ENCODE measurements at places on chromosomes 3 and 15.

DNA sequence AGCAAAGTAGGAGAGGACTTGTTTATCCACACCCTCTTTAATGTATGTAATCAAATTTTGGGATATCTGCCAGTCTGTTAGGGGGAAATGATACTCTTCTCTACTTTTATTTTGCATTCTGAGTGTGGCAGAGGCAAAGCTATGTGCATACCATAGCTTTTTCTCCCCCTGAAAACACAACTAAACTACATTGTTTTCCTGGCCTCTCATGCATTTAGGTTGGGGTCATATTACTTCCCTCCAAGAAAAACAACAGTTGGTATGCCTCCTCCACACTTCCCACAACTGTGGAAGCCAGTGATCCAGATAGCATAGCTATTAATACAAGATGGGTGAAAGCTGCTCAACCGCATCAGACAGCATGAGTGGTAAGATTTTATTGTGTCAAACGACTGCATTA, 6.9 kb downstream of the RPL15 start:
- DNase-seq: no peak

- DNase-seq: no peak
Measured at GRCh38 chr15:95291898-95292472, 1038.5 kb upstream of the NR2F2 start.

GRCh38 chr3:188442430-188442829, 288.5 kb downstream of the LPP start:
- DNase-seq: no peak

GRCh38 chr3:100106531-100107141, 7.7 kb downstream of the FILIP1L start:
- DNase-seq: no peak

GRCh38 chr15:63460210-63461155, 43.9 kb upstream of the USP3 start:
- no peak for DNase-seq

DNA sequence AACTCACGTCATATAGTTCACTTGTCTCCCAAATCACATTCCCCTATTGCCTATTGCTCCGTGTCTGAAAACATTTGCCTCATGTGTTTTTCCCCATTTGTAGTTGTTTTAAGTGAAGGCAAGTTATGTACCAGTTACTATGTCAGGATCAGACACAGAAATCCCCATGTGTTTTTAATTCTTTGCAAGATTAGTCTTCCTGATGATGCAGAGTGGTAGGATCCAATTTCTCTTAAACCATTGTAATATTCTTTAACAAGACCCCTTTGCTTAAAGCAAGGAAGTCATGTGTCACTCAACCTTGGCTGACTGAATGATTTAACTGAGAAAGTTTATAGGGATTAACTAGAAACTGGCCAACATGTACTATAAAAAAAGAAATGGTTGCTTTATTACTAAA, 164.4 kb downstream of the OPA1 start:
- no peak for DNase-seq

DNA sequence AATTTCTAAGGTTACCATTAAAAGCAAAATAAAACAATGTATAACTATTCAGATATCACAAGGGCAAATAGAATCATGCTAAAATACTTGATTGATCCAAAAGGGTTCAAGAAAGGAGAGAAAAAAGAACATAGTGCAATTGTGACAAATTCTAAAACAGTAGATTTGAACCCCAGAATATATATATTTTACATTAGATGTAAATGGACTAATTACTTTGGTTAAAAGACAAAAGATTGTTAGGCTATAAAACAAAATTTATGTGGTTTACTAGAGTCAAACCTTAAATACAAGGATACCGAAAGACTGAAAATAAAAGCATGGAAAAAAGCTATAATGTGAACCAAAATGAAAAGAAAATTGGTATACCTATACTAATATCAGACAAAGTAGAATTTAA, 129.3 kb downstream of the ADAMTSL3 start:
- no peak for DNase-seq

DNA sequence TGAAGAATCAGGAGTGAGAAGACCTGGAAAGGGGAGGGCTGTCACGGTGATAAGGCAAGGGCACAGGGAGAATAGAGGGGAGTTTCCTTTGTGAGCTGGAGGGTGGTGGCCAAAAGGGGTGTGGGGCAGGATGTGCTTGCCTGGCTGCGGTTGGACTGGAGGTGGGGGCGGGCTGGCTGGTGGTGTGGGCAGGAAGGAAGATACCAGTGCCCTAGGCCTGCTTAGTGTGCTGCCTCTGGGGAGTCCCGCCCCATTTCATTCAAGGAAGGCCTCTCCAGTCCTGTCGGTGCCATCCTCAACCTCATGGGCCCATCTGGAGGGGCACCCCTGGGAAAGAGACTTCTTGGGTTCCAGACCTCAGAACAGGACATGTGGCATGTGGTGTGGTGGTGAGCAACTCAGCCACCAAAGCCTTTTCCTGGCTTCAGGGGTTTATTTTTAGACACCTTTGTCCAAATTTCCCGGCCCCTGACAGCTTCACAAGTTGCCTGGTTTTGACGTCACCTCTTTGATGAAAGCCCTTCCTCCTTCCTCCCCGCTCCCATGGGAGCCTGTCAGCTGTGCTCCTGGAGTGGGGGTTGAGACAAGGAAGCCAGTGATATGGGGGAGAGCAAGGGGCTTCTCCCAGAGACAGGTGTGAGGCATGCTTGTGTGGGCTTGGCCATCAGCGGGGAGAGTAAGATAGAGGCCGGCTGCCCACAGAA, 15.6 kb downstream of the TEX264 start:
- peak; percentile 68 for DNase-seq

DNA sequence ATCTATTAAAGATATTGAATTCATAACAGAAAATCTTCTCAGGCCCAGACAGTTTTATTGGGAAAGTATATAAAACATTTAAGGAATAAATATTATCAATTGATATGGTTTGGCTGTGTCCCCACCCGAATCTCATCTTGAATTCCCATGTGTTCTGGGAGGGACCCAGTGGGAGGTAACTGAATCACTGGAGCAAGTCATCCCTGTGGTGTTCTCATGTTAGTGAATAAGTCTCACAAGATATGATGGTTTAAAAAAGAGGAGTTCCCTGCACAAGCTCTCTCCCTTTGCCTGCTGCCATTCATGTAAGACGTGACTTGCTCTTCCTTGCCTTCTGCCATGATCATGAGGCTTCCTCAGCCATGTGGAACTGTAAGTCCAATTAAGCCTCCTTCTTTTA, 160.5 kb downstream of the ANO10 start:
- DNase-seq: no peak

- DNase-seq: no peak
Measured at GRCh38 chr3:65685621-65686235, 353.0 kb downstream of the MAGI1 start.

- DNase-seq: no peak
Measured at GRCh38 chr3:160607826-160608225, 42.5 kb upstream of the KPNA4 start.

- no peak for DNase-seq
Measured at GRCh38 chr3:157104521-157104920, 55.4 kb downstream of the CCNL1 start.

DNA sequence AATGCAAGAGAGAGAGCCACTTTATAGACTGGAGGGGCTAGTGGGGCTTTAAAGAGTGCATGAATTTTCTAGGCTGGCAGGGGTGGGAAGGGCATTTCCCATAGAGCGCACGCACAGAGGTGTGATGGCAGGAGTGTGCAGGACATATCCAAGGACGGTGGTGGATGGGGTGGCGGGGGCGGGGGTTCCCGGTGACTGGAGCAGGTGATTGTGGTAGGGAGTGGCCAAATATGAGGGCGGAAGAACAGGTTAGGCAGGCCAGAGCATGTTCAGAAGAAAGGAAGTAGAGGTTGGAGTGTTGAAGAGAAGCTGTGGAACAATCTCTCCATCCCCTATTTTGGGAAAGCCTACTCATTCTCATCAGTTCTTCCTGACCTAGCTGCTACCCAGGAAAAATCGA, 18.1 kb downstream of the FAM81A start:
- no peak for DNase-seq

GRCh38 chr3:188348435-188349244, 194.7 kb downstream of the LPP start:
- no peak for DNase-seq

GRCh38 chr3:192091831-192092230, 630.9 kb downstream of the PYDC2 start:
- no peak for DNase-seq

DNA sequence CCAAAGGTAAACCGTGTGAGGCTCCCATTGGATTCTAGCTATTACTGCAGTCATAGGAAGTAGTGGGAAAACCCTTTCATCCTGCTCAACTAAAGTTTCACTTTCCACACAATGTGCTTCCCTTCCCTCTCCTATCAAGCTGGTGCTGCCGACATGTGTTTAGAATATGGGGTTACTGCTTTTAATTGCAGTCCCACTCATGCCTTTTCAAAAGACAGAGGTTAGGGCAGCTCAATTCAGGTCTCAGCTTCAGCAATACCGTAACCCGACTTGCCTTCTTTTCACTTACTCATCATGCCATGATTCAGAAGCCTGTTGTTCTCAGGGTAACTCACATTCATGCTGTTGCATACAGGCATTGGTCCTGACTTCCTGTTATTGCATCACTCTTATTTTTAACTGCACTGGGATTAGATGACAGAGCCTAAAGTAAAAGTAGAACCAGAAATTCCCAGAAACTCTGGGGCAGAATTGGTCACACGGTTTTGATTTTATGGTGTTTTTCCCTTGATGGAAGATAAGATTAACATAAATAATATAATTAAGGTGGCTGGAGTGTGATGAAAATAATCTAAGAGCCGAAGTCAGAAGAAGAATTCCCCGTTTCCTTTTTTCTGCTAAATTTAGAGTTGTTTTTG, 45.7 kb downstream of the C2CD4B start:
- peak; percentile 20 for DNase-seq

DNA sequence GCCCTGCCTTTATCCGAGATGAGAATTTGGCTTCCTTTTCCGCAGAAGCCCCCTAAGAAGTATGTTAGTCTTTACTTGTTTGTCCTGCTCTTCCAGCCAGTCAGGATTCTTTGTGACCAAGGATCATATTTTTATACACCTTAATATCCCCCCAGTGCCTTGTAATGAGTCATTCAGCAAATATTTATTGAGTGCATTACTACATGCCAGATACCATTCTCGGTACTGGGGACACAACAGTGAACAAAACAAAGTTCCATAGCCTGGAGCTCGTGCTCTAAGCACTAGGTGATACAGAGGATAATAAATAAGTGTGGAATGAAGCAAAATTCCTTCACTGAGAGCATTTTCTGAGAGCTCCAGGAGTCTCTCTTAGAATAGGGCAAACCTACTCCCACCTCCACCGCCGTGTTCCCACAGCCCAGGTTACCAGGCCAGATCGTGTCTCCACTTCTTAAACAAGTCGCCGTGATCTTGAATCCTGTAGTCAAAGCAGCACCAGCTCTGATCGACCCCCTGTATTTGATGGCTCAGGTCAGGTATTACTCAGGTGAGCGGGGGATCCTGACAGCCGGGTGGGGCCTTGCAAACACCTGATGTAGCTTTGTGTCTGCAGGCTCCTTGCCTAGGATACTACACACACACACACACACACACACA, 18.5 kb downstream of the TTC21A start:
- no peak for DNase-seq

- peak; percentile 51 for DNase-seq
Measured at GRCh38 chr3:192892981-192893700, 24.5 kb downstream of the MB21D2 start.

GRCh38 chr3:186374376-186374775, 12.3 kb upstream of the DGKG start:
- DNase-seq: no peak

DNA sequence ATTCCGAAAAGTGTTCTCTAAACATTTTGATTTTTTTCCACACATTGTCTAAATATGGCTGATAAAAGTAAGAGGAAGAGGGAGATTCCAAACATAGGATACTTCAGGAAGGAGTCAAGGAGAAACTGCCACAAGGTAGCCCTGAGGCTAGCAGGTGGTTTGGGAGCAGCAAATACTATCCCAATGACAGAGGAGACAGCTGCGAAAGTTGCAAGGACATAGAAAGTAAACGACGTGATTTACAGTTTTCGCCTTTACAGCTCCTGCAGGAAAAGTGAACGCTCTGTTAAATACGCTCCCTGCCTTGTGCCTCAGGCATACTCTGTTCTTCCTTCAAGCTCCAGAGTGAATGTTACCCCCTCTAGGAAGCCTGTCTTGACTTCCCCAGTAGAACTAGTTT, 3.7 kb upstream of the FETUB start:
- DNase-seq: no peak

DNA sequence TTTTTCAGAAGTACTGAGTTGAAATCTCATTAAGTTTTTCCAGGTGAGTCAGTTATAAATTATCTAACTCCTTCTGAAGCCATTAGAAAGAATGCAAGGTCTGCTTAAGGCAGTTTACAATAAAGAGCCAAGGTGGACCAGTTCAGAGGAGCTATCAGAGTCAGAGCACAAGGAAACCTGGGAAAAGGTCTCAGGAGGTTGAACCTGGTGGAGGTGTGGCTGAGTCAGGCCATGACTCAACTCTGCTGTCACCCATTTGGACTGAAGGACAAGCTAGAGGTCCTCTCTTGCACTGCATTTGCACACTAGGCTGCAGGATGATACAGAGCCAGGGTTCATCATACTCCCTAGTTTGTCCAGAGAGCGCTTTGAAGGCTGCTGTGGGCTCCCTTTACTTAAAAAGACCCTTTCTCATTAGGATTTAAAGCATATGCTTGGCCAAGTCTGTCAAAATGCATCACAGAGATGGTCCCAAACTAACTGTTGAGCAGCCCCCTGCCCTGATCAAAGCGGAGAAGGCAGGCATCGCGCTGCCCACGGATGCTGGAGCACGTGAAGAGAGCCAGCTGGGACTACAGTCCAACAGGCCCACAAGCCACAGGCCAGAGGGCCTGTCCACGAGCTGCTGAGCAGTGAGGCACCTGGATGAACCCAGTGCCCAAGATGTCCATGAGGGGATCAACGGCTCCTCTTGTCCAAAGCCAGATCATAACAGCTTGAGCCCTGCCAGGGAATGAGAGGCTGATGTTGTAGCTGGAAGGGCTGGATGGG, 26.0 kb upstream of the MRPS22 start:
- DNase-seq: no peak

DNA sequence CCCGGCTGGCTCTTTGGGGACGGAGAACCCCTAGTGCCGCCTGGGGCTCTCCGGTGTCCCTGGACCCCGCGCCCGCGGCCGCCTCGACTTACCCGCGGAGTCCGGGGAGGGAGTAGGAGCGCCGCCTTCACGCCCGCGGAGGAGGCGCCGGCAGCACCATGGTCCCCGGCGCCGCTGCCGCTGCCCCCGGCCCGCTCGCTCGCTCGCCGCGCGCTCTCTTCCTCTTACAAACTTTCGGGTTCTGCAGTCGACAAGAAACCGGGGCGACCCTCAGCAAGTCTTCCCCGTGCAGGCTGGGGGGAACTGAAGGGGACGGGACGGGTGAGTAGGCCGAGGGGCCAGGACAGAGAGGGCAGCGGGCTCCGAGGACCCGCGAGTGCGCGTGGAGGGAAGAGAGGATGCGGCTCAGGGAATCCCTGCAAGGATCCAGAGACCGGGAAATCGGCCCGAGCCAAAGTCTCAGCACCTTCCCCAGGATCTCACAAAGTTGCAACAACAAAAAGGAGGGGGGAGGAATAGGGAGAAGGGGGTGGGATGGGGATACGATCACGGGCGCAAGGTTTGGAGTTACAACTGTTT, 2.0 kb downstream of the FOXP1 start:
- DNase-seq: peak; percentile 21
